Right cardiac atrium (tissue), 5 donors: ENCODE measurements at places on chromosomes 11 and 22. TPM values are rescaled to one million over a fixed set of nuclear protein-coding genes. Genes with fewer than 3 reads are reported as not detected.

DNA sequence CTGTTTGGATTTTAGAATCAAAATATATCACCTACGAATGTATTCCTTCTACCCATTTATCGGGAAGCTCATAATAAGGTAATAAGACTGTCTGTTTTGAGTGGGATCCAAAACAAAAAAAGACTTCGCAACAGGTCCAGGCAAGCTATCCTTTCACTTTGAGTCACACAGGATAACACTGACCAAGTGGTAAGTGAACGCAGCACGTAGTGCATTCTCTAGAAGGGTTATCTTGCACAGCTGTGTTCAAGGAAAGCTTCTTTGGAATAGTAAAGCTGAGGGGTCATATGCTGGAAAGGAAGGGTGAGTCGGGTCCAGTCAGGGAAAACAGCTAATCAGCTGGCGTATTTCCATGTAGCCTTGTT, 22.3 kb upstream of the NRGN start:
- no peak for DNase-seq

DNA sequence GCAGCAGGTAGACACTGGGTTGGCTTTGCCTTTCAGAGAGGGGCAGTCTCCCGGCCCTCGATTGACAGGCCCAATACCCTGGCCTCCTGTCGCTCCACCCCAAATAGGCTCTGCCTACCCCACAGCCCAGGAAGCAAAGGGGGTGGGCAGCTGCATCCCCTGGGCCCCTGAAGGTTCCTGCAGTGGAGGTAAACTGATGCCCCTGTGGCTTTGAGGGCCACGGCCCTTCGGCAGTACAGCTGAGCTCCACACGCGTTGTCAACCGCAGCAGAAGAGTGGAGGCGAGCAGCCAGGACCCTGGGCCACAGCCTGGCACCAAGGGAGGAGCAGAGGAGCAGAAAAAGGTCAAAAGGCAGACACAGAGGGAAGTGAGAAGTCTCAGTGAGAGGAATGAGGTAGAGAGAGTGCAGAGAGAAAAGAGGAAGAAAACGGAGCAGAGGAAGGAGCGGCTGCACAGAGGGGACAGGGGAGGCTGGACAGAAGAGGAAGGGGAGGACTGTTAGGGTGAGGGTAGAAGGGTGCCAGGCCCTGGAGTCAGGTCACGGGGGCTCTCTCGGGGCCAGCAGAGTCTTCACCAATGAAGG, 64.0 kb downstream of the SLC22A12 start:
- peak; percentile 54 for DNase-seq

Gene OR10A2
- total RNA-seq: not detected

DNA sequence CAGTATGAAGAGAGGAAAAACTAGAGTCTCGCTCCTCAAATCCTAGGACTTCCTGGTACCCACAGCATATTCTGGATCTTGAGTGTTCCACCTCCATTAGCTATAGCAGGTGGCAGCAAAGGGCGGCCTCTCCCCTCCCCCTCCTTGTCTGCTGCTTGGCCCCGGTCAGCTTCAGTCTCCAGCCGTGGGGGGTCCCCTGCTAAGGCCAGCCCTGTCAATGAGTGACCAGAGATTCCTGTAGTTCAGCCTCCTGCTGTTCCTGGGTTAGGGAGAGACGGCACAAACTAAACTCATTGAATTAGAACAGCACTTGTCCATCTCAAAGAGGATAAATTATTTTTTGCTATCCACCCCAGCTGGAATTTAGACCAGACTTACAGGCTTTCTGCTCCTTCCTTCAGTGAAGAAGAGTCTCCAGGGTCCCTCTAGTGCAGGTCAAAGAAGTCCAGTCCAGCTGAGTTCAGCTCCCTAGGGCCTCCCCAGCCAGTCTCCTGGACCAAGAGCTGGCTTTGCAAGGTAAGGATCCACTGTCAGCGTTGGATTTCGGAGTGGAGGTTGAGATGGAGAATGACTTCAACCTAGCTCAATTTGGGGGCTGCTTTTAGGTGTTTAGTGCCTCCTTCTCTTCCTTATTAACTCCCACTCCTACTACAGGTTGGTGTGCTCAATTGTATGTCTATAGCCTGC, 1.1 kb upstream of the PHLDB1 start:
- DNase-seq: peak; percentile 75

- no peak for DNase-seq
Observed at GRCh38 chr22:43392385-43392989, 19.3 kb upstream of the MPPED1 start.

DNA sequence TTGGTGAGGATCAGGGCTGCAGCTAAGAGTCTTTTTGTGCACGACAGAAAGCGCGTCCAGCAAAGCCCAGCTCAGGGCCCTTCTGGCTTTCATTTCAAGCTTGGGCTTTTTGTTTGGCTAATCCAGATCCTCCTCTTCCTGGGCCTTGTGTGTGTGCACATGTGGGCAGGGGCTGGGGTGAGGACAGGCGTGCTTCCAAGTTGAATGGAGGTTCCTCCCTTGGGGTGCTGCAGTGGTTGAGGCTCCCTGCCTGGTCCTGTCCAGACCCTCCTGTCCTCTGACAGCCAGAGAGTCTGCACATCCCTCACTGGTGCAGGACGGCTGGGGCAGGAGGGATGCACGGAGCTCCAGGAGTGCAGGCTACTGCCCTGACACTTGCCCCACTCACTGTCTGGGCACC, 62.0 kb upstream of the NECTIN1 start:
- DNase-seq: no peak

Gene LGR4
- 41.3 TPM for total RNA-seq

DNA sequence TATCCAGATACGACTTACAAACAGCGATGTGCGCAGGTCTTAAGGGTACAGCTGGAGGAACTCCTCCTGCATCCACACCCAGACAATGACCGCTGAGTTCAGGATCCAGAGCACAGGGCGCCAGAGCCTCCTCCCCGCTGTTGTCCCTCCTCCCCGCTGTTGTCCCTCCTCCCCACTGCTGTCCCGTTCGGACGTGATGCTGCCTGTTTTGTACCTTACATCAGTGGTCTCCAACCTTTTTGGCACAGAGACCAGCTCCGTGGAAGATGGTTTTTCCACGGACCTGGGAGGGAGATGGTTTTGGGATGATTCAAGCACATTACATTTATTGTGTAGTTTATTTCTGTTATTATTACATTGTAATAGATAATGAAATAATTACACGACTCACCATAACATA, 62.0 kb downstream of the PHF21B start:
- DNase-seq: no peak

Gene MADD
- total RNA-seq: 73.7 TPM

DNA sequence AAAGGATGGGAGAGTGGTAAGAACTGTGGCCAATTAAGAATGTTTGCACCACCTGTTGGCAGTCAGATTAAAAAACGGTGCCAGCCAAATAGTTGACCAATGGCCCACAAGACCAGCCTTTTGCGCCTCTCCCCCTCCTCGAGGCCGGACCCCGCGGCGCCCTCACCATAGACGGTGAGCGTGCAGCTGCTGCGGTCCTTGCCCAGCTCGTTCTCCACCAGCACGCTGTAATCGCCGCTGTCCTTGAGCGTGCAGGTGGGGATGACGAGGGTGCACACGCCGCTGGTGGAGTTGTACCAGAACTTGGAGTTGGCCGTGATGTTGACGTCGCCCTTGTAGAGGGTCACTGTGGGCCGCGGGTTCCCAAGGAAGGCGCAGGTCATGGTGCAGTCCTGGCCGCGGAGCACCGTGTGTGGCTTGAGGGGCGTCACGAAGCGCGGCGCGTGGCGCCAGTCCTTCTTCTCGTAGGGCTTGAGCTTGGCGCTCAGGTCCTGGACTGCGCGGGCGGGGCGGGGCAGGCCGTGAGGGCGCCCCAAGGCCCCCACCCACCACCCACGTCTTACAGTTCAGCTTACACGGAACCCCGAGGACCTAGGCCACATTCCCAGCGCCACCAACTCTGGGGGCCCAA, 7.2 kb downstream of the TMEM86A start:
- peak; percentile 79 for DNase-seq

DNA sequence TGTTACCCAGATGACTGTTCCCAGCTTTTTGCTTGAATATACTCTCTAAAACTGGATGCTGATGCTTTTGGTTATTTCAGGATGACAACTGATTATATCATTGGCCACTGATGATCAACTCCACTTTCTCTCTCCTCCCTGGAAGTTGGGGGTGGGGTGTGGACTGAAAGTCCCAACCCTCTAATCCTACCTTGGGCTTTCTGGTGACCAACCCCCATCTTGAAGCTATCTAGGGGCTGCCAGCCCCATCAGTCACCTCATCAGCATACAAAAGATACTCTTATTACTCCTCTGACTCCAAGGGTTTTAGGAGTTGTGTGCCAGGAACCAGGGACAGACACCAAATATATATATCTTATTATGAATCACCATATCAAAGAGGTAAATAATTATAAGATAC, 69.3 kb downstream of the SLC25A17 start:
- no peak for DNase-seq

DNA sequence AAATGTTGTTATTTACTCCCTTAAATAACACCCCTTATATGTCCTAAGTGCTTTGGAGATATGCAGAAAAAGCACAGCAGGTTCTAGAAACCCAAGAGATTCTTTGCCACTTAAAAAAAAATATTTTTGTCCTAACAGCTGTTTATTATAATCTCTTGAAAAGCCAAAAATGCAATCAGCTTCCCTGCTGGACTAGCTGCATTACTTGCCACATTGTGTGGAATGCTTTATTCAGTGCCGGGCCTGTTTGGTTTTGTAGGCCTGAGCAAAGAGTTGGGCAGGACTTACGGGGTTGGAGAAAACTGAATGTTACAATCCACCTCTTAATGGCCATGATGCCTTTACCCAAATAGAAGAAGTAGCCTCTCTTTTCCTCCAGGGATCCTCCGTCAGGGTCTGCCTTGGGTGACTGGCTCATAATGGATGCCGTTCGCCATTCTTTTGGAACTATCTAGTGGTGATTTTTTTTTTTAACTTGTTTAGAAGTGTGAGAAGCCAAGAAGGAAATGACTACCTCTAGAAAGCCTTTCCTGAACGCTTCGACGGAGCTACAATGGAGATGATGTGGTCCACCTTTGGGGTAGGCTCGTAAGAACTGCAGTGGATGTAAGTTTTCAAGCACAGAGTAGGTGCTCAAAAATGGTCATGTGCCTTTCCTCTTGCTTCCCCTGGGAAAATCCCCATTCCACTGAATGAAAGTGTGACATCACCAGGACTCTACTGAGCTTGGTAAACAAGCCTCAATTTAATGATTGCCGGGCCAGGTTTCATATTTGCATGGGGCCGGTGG, 241.3 kb upstream of the NCAM1 start:
- DNase-seq: no peak
